ENCODE measurements at places on chromosomes 16 and 17.

DNA sequence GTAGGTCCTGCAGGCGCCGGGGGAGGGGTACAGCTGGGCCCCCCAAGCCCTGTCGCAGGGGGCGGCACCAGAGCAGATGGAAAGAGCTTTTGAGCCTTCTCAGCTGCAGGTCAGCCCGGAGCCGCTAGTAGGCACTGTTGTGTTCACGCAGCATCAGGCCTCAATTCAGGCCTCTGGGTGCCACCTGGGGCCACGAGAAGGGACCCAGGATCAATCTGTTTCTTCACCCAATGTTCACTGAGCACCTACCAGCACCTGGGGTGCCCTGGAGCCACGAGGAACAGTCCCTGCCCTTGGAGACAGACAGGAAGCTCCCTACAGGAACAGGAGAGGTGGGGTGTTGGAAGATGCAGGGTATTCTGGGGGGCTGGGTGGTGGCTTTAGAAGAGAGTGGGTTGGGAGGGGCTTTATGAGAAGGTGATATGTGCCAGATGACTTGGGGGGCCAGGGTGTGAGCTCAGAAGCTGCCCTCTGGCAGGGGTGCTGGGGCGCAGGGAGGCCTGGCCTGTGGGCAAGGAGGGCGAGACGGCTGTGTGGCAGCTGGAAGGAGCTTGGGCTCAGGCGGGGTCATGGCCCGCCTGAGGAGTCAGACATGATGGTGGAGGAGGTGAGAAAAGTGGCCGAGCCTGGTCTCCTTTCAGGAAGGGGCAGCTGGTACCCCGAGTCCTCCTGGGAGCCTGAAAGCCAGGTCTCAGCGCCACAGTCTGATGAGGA, 121.9 kb upstream of the GSE1 start:
- peak; percentile 23 for DNase-seq

- DNase-seq, result no peak
Observed at GRCh38 chr17:71753070-71753469, 367.8 kb upstream of the SOX9 start.

- DNase-seq, result no peak
Observed at GRCh38 chr17:44360826-44361225, 2.8 kb downstream of the FAM171A2 start.

DNA sequence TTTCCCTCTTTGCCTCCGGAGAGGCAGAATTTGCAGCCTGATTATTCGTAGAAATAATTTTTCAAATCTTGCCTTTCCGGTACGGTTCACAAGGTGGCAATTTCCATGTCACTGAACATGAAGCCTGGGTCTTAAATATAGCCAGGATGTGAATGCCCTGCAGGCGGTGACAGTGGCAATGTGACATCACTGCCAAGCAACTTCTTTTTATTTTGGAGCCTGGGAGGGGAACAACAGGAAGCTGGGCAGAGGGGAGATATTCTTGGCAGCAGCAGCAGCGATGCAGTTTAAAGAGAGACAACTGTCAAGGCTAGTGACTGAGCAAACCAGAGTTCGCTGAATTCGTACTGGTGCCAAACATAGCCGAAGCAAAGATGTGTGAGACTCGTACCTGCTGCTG, 171.1 kb downstream of the SNX29 start:
- peak; percentile 17 for DNase-seq

DNA sequence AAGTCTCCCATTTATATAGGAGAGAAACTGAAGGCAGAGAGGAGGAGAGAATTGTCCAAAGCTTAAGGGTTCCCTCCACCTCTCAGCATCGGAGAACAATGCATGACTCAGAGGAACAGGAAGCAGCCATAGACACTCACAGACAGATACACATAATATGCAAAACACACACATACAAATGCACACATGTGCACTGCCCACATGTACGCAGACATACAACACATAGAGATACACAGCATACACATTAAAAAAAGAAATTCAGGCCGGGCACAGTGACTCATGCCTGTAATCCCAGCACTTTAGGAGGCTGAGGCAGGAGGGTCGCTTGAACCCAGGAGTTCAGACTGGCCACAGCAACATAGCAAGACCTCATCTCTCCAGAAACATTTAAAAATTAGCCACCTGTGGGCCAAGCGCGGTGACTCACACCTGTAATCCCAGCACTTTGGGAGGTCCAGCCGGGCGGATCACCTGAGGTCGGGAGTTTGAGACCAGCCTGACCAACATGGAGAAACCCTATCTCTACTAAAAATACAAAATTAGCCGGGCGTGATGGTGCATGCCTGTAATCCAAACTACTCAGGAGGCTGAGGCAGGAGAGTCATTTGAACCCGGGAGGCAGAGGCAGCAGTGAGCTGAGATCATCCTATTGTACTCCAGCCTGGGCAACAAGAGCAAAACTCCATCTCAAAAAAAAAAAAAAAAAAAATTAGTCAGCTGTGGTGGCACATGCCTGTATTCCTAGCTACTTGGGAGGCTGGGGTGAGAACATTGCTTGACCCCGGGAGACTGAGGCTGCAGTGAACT, 11.3 kb downstream of the ERAL1 start:
- DNase-seq, result no peak

DNA sequence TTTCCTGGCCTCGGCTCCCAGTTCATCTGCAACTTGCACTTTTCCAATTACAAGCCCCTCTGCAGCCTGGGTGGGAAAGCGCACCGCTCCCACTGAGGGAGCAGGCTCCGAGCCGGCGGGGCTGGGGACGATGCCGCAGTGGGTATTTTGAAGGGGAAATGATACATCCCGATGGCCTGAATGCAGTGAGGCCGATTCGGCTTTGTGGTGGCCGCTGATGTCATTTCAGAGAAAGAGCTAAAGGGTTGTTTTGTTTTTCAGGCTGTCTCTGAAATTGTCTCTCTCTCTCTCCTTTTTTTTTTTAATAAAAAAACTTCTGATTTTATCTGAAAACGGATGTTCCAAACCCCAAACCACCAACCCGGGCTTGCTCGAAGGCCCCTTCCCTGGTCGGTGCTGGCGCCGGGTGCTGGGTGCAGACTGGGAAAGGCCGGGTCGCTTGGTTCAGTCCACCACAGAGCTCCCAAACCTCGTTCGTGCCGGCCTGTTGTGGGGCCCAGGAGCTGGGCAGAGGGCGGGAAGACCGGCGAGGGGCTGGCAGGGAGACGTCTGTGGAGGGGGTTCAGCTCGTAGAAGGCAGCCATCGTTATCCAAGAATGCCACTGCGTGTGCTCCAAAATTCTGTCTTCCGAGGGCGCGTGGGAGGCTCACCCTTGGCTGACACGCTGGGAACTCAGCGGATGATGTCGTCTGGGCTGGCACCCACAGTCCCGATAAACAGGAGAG, 102.8 kb downstream of the FOXL1 start:
- no peak for DNase-seq

DNA sequence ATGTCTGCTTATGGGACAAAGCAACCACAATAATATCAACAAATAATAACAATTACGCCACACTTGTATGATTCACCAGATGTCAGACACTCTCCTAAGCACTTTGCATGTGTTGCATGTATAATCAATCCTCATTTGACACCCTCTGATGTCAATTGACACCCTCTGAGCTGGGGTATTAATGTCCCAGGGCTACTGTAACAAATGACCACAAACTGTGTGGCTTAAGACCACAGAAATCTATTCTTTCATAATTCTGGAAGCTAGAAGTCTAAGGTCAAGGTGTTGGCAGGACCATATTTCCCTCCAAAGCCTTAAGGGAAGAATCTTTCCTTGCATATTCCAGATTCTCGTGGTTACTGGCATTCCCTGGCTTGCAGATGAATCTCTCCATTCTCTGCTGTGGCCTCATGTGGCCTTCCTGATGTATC, 112.7 kb downstream of the NPIPB5 start:
- no peak for DNase-seq

DNA sequence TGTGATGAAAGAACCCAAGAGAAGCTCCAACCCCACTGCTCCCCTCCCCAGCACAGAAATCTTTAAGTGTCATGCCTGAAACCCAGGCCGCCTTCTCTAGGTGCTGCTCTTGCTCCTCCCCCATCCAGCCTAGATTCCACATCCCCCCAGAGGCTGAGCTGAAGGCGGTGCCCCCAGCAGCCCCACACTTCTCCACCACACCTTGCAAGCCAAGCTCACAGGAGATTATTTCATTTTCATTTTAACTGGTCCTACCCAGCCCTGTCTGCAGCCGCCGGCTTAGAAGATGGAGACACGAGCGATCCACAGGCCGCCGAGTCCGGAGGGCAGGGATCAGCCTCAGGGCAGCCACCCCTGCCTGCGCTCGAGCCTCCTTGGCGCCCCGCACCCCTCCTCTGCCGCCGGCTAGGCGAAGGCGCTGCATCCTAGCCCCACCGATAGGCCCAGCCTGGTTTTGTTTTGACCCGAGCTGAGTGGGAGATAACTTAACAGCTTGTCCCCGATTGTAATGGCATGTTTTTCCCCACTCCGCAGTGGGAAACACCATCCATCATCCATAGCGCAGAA, 125.3 kb downstream of the RBFOX3 start:
- DNase-seq, result no peak

GRCh38 chr16:11805556-11805955, 8.5 kb upstream of the ZC3H7A start:
- DNase-seq, result no peak

GRCh38 chr16:84933774-84934631, 77.3 kb downstream of the ZDHHC7 start:
- no peak for DNase-seq

DNA sequence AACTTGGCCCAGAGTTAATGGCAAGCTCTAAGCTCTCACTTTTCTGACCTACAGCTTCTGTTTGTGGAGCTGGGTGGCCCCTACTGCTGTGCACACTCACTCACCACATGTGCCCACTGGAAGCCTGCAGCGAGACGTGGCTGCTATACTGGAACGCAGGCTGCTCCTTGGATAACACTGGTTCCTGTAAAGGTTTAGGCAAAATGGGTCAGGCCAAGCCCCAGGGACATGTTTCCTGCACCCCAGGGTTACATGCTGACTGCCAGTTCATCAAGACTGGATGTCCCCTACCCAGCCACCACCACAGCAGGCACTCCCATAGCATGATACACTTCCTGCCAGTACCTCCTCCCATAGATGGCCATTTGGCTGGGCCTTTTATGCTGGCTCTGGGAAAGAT, 8.3 kb downstream of the POLDIP2 start:
- no peak for DNase-seq

GRCh38 chr17:43326490-43327275, 72.1 kb upstream of the ARL4D start:
- no peak for DNase-seq

DNA sequence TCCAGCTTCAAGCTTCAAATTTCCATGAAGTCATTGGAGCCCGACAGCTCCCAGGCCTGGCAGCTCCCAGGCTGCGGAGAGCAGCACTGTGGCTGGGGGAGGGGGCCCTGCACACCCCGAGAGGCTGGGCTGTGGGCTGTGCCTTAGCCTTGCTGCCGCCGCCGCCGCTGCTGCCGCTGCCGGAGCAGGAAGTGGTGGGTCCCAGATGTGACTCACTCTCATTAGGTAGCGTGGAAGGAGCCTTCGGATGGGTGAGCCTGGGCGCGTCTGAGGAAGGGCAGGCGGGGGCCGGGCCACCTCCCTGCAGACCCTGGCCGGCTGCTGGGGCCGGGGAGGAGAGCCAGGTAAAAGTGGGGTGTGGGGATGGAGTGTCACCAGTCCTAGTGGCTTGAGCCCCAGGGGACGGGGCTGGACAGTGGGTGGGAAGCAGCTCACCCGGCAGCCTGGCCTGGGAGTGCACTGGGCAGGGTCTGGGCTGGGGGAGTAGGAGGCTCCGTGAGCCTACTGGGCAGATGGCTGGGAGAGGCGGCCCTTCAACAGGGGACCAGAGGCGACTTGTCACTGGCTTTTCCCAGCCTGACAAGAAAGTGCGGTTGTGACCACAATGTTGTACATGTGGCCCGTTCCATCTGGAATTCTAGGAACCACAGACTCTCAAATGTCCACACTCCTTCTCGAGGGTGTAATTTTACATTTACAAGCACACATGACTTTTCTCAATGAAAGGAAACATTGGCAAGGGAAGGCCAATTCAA, at the start of gene ADCY7:
ADCY7 (plus strand) TSS at position 215 of the 755 bp plus-strand sequence. CDS start 21,629 bp downstream, outside the sequence.
- peak; percentile 66 for DNase-seq

DNA sequence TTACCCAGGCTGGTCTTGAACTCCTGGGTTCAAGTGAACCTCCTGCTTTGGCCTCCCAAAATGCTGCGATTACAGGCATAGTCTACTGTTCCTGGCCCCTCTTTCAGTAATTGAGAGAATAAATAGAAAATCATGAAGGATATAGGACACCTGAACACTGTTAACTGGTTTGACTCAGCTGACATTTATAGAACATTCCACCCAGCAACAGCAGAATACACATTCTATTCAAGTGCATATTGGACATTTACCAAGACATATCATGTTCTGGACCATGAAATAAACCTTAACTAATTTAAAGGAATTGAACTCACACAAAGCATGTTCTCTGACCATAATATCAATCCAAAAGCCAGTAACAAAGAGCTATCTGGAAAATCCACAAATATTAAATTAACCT, 19.8 kb upstream of the BAIAP2 start:
- no peak for DNase-seq

DNA sequence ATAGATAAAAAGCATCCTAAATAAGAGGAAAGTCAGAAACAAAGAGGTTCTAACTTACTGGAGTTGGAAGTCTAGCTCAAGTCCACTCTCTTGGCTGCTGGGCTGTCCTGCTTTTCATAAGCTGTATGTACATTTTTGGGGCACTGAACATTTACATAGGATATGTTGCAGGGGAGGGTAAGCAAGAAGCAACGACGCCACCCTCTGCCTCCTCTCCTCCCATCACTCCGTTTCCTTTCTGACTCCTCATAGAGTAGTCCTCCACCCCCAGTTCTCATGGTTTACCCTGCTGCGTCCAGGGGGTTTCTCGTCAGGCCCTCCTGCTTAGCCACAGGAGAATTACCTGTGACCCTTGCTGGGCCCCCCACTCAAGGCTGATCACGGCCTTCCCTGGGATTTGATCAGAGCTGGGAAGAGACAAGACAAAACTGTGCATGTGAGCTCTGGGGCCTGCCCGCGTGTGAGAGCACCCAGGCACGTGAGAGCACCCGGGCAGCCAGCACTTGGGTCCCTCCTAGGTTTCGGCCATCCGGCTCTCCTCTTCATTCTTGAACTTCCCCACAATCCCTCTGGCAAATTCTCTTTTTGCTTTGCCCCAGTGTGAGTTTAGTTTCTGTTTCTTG, 37.1 kb downstream of the TMEM11 start:
- no peak for DNase-seq

- DNase-seq, result no peak
Observed at GRCh38 chr17:5694551-5694950, 110.2 kb upstream of the NLRP1 start.

GRCh38 chr17:58244963-58245362, 6.6 kb downstream of the LPO start:
- no peak for DNase-seq

- no peak for DNase-seq
Observed at GRCh38 chr17:41537990-41538389, 9.9 kb upstream of the KRT19 start.

GRCh38 chr17:35816723-35817122, 7.4 kb downstream of the TAF15 start:
- no peak for DNase-seq

DNA sequence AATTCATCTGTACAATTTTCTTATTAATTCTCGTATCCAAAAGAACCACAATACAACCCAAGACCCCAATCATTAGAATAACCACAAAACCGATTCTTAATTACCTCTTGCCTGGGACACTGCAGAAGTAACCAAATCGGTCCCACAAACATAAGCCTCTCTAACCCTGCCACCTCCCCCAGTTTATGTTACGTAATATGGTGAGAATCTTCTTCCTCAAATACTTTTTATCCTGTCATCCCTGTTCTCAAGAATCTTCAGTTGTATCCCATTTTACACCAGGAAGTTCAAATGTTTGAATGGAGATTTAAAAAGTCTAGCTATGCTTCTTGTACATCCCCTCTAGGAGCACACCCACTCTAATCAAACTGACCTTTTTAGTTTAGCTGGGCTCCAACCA, 269.3 kb upstream of the TBX2 start:
- DNase-seq, result no peak
